ENCODE measurements at places on chromosomes 6 and 20.

GRCh38 chr20:45970646-45971424, 1.2 kb downstream of the ZNF335 start:
- DNase-seq: no peak

- no peak for DNase-seq
Measured at GRCh38 chr20:37823296-37823980, 79.5 kb upstream of the VSTM2L start.

GRCh38 chr20:32052090-32052777, at the start of gene HCK:
Gene HCK (plus strand): TSS chr20:32052242.
- no peak for DNase-seq

DNA sequence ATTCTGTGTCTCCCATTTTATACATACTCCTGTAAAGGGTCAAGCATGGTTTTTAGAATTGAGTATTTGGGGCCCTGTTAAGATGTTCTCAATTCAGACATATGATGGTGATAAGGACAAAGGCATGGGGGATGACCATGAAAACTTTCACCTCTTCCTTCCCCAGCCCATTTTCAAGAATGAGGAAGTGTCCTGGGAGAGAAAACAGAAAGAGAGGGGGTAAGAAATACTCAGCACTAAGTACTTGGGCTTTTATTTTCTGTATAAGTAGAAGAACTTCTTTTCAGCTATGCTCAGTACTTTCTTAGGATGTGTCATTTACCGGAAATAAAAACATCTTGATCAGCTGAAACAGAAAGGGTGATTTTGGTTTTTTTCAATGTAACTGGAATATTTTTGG, 10.9 kb upstream of the MBOAT1 start:
- DNase-seq: no peak

DNA sequence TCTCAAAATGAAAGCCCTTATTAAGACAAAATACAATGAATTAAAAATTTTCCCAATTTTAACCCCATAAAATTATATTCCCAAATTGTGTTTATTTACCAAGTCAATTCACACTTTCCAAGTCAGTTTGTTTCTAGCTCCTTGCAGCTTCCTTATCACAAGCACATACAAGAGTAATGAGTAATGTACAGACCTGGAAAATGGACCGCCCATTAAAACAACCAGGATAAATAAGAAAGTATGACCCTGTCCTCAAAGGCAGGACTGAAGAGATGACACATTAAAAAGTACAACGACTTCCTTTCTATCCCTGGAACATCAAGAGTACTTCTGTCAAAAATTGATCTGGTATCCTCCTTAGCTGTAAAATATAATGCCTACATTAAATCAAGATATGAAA, 47.1 kb upstream of the TMX4 start:
- no peak for DNase-seq
